Stimulated activated CD4-positive, alpha-beta T cell treated with anti-CD3 and anti-CD28 coated beads, Interleukin-12 subunit alpha, Interleukin-12 subunit beta, amount 100 ng/mL, for 24 hours (primary cell): ENCODE measurements at places on chromosomes 5 and 9.

- no peak for DNase-seq
Measured at GRCh38 chr5:88813805-88814575, 69.0 kb downstream of the MEF2C start.

GRCh38 chr9:34759432-34760134, 49.6 kb upstream of the CCL21 start:
- DNase-seq: no peak

DNA sequence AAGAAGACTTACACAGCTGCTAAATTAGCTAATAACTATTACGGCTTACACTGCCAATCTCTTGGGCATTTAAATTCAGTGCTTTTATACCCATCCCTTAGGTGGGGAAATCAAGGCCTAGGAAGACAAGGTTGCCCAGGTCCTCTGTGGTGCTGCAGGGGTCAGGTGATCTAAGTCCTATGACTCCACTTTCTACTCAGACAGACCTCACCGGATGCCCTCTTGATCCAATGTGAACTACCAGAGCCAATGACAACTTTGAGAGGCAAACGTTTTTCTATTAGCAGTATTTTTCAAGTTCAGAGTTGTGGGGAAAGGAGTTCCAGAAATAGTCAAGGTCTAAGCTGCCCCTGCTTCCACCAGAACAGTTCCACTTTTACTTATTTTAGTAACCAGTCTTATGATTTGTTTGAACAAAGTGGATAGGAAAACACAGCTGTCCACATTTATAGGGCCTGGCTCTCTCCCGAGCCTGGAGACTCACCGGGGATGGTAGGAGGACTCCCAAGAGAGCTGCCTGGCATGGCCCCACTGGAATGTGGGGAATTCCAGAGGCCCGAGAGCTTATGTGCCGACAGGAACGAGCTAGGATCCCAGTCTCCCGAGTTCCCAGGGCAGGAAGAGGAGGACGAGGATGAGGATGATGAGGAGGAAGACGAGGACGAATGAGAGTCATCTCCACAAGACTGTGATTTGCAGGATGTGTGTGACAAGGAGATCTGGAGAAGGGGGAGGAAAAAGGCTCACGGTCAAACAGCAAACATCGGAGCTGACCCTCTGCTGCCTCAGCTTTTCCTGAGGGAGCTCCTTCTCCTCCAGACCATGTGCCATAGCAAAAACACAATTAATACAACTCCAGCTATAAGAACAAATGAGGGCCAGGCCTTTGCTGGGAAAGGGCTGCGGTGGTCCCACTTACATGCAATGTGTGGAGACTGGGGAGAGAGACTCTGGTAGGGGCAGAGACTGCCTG, 16.7 kb downstream of the FAM193B start:
- no peak for DNase-seq

DNA sequence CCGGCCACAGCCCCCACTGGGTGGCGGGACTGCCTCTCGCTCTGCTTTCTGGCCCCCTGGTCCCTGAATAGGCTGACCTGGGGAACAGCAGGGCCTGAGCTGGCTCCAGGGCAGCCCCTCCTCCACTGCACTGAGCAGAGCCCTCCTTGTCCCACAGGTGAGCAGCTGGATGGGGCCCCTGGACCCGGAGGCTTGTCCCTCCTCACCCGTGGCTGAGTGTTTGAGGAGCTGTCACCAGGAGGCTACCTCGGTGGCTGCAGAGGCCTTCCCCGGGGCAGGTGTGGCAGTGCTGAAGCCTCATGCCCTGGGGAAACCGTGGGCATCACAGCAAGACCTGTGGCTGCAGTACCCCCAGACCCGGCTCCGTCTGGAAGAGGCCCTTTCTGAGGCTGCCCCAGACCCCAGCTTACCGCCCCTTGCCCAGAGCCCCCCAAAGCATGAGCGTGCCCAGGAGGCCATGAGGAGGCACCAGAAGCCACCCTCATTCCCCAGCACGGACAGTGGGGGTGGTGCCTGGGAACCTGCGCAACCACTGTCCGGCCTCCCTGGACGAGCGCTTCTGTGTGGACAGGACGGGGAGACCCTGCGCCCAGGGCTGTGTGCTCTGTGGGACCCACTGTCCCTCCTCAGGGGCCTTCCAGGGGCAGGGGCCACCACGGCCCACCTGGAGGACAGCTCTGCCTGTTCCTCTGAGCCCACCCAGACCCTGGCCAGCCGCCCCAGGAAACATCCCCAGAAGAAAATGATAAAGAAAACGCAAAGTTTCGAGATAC, 28.5 kb upstream of the LRRC14B start:
- no peak for DNase-seq

DNA sequence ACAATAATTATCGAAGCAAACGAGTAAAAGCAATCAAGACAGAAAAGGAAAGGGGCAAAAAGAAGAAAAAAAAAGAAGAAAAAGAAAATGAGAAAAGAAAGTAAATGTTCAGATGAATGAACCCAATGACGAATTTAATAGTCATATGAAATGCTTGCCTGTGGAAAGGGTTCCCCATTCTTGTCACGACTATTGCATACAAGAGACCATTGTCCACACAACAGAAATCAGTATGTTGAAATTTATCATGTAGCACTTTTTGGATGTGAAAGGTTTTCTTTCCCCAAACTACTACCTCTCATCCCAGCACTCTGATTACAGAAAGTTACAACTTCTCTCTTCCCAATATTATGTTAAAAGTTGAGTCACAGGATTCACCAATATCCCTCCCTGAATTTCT, 162.4 kb downstream of the ZDHHC21 start:
- no peak for DNase-seq

DNA sequence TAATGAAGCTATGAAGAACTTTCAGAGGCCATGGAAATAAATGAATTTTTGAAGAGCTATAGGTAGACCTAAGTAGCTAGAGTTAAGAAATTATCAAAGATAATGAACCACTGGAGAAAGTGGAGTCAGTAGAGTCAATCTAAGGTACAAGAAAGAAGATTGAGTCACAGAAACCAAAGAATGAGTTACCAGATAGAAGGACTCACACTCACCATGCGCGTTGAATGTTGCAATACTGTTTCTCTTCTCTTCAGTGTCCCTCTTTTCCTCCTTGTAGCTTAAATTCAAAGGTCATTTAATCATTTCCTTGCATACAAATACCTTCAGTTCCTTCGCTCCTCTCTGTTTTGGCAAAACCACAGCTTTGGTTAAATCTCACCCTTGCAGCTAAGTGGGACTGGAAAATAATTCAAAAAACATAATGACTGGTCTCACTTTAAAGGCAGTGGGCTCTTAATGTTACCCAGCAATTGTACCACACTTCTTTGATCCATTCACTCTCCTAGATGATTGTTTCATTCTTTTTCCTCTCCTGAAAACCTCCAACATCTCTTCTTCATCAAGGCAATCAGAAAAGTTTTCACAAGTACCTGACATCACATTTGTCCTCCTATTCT, 58.3 kb downstream of the NIPBL start:
- DNase-seq: no peak

DNA sequence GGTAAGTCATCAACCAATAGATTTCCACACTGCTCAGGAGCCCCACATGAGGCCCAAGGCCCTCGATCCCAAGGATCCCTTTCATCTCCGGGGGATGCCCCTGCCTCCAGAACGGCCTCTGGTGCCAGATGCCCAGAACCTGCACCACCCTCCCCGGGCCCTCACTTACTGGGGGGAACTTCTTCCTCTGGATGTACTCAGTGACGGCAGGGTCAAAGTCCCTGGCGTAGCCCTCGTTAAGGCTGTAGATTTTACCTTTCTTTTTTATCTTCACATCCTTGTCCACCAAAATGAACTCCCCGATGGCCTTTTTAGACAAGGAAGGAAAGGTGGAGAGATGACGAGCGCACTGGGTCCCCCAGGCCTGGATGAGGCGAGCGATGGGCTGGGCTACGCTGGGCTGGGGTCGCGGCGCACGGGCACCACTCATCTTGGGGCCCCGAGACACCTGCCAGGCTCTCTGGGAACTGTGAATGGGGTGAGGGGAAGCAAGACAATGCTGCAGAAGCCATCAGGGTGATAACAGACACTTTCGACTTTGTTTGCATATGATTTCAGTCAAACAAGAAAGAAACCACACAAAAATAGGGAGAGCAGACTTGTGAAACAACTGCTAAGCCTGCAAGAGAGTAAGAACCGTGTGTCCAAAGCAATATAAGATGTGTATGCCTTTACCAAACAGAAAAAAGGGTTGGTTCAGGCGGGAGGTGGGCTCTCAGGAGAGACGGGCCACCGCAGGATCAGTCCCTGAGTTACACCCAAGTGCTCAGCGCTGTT, 13.2 kb upstream of the FBP2 start:
- no peak for DNase-seq

DNA sequence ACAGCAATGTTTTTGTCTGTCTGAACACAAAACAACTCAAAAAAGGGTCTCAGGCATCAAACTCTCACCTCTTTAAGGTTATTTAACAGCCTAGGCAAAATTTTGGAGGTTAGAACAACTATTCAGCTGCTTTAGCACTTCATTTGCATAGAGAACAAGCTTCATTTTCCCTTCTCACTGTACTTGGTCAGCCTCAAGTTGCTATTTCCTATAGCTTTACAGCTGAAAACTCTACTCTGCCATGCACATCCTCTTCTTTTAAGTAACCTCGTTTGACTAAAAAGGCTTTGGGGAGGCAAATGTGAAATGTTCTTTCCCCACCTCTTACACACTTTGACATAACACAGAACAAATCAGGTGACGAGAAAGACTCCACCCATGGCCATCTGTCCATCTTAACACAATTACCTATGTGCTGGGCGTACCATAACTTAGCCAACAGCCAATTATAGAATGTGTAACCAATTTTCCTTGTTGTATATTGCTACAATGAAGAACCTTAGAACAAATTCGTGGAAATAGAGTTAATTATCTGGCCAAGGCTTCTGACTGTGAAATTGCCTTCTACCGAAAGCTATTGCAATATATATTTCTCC, 195.7 kb downstream of the DCP2 start:
- DNase-seq: no peak

GRCh38 chr9:21961569-21961968, 32.6 kb downstream of the CDKN2A start:
- DNase-seq: no peak

- no peak for DNase-seq
Measured at GRCh38 chr5:93359296-93359959, 221.6 kb downstream of the NR2F1-AS1 start.

GRCh38 chr9:93909242-93909616, 45.9 kb downstream of the BARX1 start:
- no peak for DNase-seq

DNA sequence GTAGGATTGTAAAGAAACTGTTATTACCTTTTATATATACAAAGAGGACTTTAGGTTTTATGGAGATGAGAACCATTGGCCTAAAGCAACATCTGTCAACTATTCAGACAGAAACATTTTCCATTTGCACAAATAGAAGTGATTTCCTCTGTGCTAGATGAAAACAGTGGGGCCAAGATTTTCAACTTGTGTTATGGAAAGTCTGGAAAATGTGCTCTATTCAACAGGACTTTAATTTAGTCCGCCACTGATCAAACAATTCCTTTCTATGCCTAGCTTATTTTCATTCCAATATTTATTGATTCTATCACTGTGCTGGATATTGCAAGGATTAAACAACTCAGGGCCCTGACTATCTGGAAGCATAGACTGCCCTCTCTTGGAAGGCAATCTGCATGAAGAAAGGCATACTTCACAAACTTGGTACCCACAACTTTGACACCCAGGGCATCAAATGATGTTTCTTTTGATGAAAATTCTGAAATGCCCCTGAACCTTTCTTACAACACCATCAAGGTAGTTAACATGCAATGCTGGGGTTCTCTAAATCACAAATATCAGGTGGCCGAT, 126.6 kb upstream of the HMHB1 start:
- DNase-seq: no peak

- DNase-seq: no peak
Measured at GRCh38 chr5:41246376-41246775, 33.0 kb upstream of the C6 start.

DNA sequence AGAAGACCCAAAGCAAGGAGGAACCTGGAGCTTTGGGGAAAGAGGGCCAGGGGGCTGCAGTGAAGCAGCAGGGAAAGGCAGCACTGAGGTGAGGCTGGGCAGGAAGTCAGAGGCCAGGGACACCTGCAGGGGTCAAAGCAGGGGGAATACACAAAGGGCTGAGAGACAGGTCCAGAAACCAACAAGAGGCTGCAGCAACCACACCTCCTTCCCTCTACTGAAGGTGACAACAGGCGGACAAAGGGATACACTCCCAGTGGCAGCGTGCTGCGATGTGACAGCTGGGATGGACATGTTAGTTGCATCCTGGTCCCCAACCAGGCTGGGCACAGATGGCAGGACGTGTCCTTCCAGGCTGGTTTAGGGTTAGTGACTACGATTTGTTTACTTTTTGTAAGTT, 12.6 kb downstream of the CFAP77 start:
- DNase-seq: no peak

- no peak for DNase-seq
Measured at GRCh38 chr5:65672796-65673195, 48.0 kb downstream of the SHLD3 start.

DNA sequence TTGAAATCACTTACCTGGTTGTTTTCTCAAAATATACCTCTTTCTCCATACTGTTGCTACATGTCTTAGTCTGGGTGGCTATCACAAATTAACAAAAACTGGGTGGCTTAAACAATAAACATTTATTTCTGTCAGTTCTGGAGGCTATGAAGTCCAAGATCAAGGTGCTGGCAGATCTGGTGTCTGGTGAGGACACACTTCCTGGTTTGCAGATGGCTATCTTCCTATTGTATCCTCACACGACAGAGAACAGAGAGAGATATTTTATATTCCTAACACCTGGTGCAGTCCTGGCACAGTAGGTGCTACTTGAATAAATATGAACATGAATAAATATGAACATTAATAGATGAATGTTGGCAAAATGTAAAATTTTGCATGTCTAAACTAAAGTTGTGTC, 164.3 kb upstream of the ACOT12 start:
- DNase-seq: no peak

DNA sequence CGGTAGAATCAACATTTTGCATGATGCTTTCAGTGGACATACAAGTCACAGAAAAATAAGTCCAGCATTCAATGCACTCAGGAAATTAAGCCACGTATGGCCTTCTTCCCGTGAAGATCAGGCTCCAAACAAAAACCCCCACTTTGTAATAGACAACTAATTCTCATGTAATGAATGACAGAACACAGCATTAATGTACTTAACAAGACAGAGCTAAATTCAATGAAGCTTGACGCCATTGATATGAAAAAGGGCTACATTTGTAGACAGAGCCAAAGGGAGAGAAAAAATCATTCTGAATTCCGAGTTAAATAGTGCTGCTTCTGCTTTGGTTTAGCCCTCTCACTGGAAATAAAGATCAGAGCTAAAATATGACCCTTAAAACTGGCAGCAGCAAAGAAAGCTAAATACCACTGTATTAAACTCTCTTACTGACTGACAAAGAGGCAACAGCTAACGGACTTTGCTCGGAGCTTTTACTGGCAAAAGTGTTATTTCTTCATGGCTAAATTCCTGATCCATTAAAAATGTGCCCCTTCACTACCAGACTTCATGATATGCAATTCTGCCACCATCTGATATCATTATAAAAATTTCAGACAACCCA, 250.5 kb downstream of the BNC2 start:
- DNase-seq: no peak

DNA sequence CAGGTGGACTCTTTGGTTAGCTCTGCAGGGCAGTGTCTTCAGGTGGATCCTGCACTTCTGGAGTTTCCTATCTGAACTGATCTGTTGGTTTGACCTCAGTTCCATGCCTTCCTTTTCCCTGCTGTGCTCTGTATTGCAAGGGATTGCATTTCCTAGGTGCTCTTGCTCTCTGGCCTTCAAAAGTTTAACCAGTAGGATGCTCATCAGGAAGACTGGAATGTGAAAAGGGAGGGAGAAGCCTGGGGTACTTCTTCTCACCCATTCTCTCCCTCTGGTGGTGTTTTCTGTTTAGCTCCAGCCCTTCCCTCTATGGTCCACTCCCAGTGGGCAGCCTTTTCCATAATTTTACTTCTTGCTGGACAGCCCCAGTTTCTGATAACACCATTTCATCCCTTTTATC, 78.5 kb downstream of the ZNF618 start:
- no peak for DNase-seq
